Naive thymus-derived CD4-positive, alpha-beta T cell (primary cell): ENCODE measurements at places on chromosomes 6 and 20. TPM values are rescaled to one million over a fixed set of nuclear protein-coding genes. Genes with fewer than 3 reads are reported as not detected.

GRCh38 chr6:162056745-162057144 lies 670.8 kb downstream of the PRKN start:
- no peak for DNase-seq

DNA sequence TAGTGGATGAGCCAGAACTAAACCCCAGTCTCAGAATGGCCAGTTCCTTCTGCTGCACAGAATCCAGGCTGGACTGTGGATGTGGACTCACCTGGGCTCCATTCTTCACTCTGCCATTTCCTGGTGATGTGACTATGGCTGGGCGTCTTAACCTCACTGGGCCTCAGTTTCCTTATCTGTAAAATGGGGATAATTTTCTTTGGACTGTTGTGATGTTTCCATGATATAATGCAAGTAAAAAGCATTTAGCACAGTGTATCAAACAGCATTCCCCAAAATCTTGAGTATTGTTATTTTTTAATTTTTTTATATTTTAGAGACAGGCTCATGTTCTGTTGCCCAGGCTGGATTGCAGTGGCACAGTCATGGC lies 5.9 kb upstream of the IP6K3 start:
- DNase-seq = no peak

DNA sequence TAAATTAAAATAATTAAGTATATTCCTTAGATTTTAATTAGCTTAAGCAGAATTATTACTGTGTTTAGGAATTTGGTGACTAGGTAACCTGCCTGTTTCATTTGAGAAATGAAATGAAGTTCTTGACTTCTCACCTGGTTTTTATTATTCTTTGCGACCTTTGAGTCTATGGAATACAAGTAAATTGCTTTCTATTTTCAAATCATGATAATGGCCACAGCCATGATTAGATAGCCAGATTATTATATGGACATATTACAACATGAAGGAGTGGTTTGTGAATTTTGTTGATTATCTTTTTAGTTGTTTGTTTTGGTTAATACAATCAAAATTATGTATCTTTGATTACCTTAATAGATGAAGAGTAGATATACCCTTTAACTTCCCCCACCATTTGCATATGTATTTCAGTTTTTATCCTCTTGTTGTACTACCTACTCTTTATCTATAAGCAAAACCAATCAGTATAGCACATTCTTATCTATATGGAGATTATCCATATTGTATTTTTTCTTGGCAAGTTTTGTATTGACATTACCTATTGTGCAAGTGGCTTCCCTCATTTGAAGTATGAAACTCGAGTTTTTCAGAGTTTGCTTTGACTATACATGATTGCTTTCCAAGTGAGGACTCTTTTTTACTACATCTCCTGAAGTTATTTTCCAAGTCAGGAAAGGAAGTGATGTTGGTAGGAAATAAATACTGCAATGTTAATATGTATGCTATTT lies 47.9 kb downstream of the CD2AP start:
- DNase-seq = no peak

Gene KHDRBS2
- not detected for total RNA-seq

Gene HLA-F
- 502 TPM for total RNA-seq

- no peak for DNase-seq
Measured at GRCh38 chr20:454951-455350, 7.4 kb downstream of the TBC1D20 start.

Gene ADGRF5
- total RNA-seq = not detected

GRCh38 chr6:116030770-116031169 lies 29.9 kb downstream of the FRK start:
- no peak for DNase-seq

DNA sequence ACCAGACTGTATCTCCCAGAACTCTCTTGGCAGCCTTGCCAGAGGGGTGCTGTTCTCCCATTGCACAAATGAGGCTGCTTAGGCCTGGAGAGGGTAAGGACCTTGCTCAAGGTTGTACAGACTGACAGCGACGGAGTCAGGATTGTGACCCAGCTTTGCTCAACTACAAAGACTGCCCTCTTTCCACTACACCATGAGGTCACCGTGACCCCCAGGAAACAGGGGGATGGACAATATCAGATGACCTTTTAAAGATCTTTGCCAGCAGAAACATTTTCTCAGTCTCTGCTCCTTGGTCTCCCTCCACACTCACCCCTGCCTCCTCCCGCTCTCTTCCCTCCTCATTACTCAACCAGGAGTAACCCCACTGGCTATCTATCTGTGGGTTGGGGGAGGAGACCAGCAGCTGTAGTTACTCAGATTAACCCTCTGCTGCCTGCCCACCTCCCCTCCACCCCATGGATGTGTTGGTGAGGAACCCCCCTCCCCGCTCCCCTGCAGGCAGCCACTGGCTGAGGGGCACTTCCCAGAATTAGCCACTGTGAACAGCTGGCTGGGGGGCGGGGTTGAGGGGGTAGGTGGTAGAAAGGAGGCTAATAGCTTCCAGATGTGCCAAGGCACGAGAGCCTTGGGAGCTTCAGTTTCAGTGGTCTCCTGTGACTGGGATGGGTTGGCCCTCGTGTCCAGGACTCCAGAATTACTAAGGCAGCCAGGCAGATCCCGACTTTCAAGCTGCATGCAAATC lies 26.9 kb upstream of the MRPS18A start:
- DNase-seq = no peak

GRCh38 chr6:13241364-13241763 lies 87.0 kb downstream of the TBC1D7 start:
- no peak for DNase-seq

- DNase-seq = no peak
Measured at GRCh38 chr6:27174958-27175357, 72.5 kb upstream of the PRSS16 start.

DNA sequence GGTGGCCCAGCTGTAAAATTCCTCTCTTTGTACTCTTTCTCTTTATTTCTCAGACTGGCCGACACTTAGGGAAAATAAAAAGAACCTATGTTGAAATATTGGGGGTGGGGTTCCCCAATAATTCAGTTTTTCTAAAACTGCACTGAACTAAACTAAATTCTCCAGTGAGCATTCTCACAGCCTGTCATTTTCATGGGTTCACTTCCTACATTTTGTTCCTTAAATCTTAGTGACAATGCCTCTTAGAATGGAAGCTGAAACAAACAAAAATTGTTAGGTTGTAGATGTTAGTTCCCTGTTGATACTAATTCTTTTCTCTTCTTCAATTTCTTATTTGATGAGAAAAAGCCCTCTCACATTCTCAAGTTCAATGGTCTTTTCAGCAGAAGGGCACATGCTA lies 35.8 kb upstream of the IFNGR1 start:
- no peak for DNase-seq

Gene LINC00237
- total RNA-seq = not detected in 2 replicates

- no peak for DNase-seq
Measured at GRCh38 chr20:24366336-24367004, 103.0 kb upstream of the SYNDIG1 start.

Gene GSTA2
- not detected for total RNA-seq

DNA sequence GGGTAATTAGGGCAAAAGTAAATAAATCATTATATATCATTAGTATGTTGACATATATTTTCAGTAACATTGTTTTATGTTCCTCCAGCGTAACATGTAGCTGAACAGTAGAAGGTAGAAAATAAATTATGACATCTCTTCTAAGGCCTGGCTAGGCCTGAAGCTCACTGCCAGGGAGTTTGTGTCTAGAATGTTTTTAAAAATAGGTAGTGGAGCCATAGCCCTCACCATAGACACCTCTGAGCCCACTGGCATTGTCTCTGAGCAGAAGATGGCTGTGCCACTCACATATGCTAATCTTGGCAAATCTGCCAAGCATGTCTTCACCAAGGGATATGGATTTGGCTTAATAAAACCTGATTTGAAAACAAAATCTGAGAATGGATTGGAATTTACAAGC lies 21.3 kb downstream of the FUCA2 start:
- DNase-seq = no peak

DNA sequence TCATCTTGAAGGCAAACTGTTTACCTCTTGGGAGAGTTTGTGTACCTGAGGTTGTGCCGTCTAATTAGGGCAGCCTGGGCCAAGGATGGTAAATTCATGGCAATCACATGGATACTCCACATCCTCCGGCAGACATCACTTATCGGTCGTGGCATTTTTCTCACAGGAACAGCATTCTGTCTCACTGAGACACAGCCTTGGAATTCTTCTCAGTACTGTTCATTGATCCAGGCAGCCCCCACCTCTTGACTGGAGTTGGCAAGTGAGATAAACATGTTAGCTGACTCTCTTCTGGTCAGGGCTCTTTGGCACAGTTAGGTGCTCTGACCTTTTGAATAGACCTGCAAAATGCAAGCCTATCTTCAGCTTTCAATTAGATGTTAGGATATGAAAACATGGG lies 511.4 kb upstream of the FLRT3 start:
- no peak for DNase-seq

- DNase-seq = no peak
Measured at GRCh38 chr6:1027795-1028569, 283.9 kb upstream of the FOXQ1 start.

GRCh38 chr6:123352705-123353104 lies 284.0 kb downstream of the TRDN start:
- DNase-seq = no peak

GRCh38 chr6:26187981-26188635 lies 100.9 kb downstream of the HFE start:
- DNase-seq = no peak

Gene SPATS1
- not detected for total RNA-seq

- no peak for DNase-seq
Measured at GRCh38 chr6:113734982-113735381, 122.2 kb upstream of the MARCKS start.

DNA sequence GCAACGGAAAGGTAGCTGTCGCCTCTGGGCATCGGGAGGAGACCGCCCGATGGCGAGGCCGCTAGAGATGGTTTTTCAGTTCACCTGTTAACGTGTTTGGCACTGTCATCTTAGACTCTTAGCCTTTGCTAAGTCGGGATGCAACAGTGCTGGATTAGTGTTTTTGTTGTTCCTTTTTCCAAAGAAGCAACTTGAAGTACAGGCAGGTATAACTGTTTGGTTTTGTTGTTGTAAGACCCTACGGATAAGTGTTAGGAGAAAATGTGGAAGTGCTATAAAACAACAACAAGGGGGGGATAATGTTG lies 723 bp downstream of the MANEA start:
- no peak for DNase-seq

DNA sequence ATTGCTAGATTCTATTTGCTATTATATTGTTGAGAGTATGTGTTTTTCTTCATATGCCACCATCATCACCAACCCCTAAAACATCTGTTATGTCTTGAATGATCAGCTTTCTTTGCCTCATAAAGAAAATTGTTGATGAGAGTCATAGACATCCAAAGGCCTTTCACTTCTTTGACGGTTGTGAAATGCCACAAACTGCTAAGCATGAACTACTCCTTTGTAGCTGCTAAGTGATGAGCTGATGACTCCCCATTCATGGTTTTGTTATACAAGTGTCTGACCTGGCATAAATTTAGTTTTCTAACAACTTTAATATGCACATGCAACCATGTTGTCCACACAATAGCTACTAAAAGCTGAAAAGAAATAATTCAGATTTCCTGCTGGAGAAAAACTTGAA lies 684 bp upstream of the MED23 start:
- no peak for DNase-seq

DNA sequence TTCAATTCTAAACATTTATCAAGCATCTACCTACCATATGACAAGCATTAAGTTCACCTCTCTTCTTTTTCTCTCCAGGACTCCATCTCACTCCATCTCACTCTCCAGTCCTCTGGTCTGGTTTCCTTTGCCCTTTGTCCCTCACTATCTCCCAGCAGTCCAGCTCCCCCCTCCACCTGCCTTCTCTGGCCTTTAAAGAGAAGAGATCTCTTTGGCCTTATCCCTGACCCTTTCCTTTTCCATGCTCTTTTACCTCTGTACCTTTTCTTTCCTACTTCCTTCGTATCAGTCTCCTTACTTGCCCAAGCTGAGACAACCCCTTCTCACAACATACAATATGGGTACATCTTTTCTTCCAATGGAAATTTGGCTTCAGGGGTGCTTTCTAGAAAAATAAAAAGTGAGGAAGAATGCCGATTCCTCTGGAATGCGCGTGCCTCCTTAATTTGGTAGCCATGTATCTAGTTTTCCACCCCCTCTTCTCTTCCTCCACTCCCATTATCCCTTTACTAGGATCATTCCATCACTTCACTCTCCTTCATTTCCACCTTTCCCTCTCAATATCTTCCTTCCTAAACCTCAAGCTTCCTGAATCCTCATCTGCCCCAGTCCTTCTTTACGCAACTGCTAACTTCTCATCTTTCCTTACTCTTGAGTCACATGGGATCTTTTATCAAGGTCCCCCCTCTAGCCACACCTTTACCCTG lies 745 bp upstream of the AGPAT1 start:
- no peak for DNase-seq

Gene SLC32A1
- total RNA-seq = not detected in 2 replicates

- DNase-seq = no peak
Measured at GRCh38 chr6:145340256-145340655, 395.1 kb downstream of the EPM2A start.

Gene ATP6V1G2
- total RNA-seq = 7.5 TPM

Gene CRIP3
- total RNA-seq = 2.1 TPM

Gene GSTA1
- not detected for total RNA-seq

DNA sequence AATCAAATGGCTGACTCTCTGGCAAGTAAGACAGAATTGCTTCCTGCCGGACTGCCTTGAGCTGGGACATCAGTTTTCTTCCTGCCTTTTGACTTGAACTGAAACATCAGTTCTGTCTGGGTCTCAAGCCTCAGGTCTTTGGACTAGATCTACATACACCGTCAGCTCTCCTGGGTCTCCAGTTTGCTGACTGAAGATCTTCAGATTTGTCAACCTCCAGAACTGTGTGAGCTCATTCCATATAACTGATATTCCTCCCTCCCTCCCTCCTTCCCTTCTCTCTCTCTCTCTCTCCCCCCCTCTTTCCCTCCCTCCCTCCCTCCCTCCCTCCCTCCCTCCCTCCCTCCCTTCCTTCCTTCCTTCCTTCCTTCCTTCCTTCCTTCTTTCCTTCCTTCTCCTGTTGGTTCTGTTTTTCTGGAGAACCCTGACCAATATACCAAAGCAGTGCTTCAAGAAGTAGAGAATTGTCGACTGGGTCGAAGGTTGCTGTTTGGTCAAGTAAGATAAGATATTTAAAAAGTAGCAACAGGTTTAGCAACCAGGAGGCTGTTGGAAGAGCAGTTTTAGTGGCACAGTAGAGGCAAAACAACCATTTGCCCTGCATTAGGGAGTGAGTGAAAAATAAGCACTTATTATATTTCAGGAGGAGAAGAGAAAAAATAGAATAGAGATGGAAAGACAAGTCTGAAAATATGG lies 33.1 kb upstream of the CMTR1 start:
- DNase-seq = no peak

Gene JARID2
- total RNA-seq = 23.4 TPM

DNA sequence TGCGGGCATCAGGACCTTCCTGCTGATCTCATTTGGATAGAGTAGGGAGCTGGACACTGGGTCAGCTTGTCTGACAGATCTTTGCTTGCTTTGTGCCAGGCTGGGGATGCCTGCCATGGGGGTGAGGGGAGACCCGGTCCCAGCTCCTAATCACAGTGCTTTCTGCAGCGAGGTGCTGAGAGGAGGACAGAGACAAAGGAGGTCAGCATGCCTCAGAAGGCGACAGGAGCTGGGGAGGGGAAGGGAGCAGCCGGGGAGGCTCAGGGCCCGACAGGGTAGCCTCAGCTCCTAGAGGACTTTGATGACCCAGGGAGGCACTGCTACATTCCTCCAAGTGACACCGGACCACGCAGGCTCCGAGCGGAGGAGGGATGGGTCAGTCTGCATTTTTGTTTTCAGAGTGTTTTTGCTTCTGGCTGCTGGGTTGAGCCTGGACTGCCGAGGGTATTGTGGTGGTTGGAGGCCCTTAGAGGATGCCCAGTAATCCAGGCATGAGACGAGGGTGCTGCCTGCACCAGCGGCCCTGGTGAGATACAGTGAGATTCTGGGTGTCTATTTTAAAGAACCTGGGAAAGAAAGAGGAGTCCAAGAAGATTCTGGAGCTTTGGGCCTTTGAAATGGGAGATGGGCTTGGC lies 7.8 kb downstream of the RBM38 start:
- DNase-seq = no peak
